A549 treated with ZK216348 at 1 μM for 4 hours (cell line): ENCODE measurements at places on chromosomes 1 and 21. TPM values are rescaled to one million over a fixed set of nuclear protein-coding genes. Genes with fewer than 3 reads are reported as not detected.

Gene RIPK4
- 12.3 to 19.8 TPM (median 17.7 TPM) in 5 replicates for total RNA-seq

Gene ANKRD13C
- total RNA-seq: 6.4 to 11.5 TPM (median 8.1 TPM) in 5 replicates

Gene OR14K1
- not detected in 5 replicates for total RNA-seq

Gene HUNK
- 1.2 to 2.6 TPM (median 1.4 TPM) in 5 replicates for total RNA-seq

Gene BSDC1
- total RNA-seq: 16.7 to 22.6 TPM (median 22.5 TPM) in 5 replicates

Gene BEND5
- total RNA-seq: not detected in 5 replicates
